ENCODE measurements at places on chromosomes 1 and 21. TPM values are rescaled to one million over a fixed set of nuclear protein-coding genes. Genes with fewer than 3 reads are reported as not detected.

GRCh38 chr1:233544304-233544703 is 69.6 kb upstream of the KCNK1 start:
- H3K27ac ChIP-seq = no peak overlapping the region
- no peaks in the 10 kb centered on the region for H3K4me1 ChIP-seq
- no peaks in the 10 kb centered on the region for H3K36me3 ChIP-seq
- DNase-seq = no peak
- H3K4me3 ChIP-seq = no peak overlapping the region

DNA sequence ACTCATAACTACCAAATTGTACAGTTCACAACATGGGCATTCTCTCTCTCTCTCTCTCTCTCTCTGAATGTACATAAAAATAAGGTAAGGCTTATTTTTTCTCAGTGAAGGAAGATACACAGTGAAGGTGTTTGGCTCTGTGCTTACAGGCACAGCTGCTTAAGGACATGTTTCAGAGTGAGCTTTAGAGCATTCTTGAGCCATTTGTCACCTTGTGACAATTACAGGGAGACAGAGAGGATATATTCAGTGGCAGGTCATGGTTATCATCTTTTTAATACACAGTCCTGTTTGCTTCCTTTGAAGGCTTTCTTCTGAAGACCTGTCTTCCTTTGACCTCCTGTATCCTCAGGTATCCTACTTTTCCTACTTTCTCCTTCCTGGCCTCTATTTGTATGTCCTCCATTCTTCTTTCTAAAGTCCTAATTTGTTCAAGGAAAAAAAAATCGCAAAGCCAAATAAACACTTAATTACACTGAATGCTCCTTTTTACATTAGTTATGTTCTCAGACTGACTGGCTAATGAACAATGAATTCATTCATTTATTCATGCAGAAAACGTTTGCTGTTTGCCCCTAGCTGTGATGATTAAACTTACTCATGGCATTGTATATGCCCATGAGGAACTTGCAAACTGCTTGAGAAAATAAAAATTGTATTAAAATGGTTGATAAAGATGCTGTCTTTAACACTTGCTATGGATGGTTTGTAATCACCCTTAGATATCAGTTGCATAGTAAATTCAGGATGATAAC is 33.4 kb downstream of the HSD17B7 start:
- H3K27ac ChIP-seq = no peak overlapping the region
- DNase-seq = no peak
- no peaks in the 10 kb centered on the region for H3K36me3 ChIP-seq

DNA sequence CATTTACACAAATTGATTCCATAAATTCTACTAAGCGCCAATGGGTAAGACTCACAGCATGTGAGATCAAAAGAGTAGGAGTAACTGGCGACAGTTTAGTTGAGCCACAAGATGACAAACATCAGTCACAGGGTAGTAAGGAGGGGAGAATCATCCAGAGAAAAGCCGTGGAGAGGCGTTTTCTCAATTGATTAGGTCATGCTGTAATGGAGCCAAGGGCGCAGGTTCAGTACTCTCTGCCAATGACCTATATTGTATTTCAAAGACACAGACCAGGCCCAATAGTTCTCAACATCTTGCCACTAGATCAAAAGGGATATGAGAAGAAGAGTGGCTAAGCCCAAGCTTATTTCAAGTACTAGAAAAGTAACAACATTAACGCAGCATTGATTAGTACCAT is 467.5 kb downstream of the SMYD3 start:
- H3K4me1 ChIP-seq = no peaks in the 10 kb centered on the region
- H3K27ac ChIP-seq = no peak overlapping the region
- no peak for DNase-seq
- no peak overlapping the region for H3K4me3 ChIP-seq
- no peaks in the 10 kb centered on the region for H3K36me3 ChIP-seq
- H3K27me3 ChIP-seq = no peaks in the 10 kb centered on the region

DNA sequence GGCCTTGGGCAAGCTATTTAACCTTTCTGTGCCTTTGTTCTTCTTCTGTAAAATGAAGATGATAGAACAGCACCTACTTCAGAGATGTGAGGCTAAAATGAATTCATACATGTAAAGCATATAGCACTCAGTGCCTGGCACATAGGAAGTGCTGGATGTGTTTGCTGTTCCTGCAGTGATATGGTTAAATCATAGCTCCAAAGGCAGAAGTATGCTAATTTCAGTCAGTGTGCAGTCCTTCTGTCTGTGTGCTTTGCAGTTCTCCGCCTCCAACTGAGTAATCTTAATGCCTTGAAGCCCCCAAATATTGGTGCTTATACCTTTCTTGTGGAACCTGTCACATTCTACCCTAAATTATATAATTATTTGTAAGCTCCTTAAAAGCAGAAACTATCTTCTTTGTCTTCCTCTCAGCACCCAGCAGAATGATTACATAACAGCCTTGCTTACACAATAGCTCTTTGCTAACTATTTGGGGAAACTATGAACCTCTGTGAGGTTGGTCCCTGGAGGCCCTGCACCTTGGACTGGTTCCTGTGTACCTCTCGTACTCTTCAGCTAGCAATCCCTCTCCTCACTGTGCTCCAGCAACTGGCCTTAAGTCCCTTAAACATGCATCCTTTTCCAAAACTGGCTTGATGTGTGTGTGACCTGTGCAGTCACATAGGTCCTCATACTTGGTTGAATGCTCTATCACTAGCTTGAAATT is 57.0 kb upstream of the CACYBP start:
- H3K4me3 ChIP-seq = no peak overlapping the region
- no peaks in the 10 kb centered on the region for H3K27me3 ChIP-seq
- DNase-seq = no peak
- H3K36me3 ChIP-seq = no peaks in the 10 kb centered on the region
- no peak overlapping the region for H3K27ac ChIP-seq

Gene MCOLN3
- 0.25 TPM for polyA plus RNA-seq

Gene IL12RB2
- polyA plus RNA-seq = 0.08 TPM

Gene GBP7
- not detected for polyA plus RNA-seq

Gene BGLAP
- 1.9 TPM for polyA plus RNA-seq

Gene DIRAS3
- polyA plus RNA-seq = 9.3 TPM
